Effector CD4-positive, alpha-beta T cell (primary cell): ENCODE measurements at places on chromosomes 7 and 10.

DNA sequence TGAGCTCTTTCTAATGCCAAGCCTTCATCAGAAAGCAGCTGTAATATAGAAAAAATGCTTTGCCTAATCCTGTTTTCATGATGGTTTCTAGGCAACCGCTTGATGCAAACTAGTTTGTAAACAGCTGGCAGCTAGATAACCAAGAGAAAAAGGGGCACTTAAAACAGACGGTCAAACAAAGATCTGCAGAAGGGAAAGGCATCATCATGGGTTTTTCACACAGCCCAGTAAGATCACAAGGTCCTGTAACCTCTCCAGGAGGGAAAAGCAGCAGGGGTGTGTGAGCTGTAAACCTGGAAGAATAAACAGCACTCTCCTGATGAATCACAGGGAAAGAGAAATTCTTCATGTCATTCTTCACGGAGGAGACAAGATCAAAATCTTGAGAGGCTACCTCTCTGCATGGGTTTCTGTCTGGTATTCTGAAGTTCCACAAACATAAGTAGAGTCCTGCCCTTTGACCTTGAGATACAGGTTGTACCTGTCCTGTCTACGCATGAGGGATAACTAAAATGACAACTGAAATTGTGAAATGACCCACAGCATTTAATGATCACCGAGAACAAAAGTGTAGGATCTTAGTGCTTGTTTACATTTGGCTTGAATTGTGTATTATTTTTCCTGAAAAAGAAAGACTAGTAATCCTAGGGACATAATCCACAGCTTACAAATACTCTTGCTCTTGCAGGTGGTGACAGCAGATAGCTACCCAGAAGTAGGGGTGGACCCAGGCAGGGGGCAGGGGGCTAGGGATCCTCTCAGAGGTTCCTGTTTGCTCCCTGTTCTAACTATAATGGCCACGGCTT is 48.0 kb downstream of the CREB3L2 start:
- no peak for DNase-seq

- no peak for DNase-seq
Observed at GRCh38 chr10:131134651-131135050, 176.9 kb downstream of the TCERG1L start.

GRCh38 chr10:91198781-91199180 is 21.7 kb upstream of the PCGF5 start:
- no peak for DNase-seq

DNA sequence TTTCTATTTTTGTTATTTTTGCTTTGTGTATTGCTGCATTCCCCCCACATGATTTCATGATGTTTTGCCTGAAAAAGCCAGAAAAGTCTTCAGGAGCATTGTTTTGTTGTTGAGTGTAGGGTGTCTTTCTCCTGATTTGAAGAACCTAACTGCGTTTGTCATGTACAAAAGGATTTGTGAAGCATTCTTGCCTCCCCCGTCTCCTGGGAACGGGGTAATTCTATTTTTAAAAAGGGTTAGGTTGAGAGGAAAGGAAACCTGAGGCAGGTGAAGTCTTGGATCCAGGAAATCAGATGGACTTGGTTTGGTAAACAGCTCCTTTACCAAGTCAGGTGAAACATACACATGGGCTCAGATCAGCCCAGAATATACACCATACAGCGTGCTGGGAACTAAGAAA is 26.0 kb upstream of the BTBD16 start:
- no peak for DNase-seq

DNA sequence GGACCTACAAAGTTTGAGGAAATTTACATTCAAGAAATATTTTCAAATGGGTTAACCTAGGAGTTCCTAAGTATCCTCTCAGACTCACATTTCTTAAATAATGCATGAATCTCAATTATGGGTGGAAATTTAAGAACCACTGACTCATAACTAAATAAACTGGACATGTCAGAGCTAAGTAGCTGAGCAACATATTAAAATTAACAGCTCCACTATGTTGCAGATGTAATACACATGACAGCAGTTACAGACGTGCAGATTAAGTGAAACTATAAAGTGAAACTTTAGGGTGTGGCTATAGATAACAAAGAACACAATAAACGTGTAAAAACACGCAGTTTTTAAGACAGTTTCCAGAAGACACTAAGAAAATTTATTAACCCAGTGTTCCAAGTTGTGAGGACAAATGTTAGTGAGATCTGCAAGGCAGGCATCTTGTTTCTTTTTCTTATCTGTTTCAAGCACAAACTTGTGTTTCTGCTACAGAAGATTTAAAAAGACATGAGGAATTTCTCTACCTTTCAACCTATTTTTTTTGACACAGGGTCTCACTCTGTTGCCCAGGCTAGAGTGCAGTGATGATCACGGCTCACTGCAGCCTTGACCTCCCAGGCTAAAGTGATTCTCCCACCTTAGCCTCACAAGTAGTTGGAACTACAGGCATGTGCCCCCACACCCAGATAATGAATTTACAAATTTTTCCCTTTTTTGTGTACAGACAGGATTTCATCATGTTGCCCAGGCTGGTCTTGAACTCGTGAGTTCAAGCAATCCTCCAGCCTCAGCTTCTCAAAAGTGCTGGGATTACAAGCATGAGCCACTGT is 25.3 kb downstream of the DNMBP start:
- DNase-seq = no peak

DNA sequence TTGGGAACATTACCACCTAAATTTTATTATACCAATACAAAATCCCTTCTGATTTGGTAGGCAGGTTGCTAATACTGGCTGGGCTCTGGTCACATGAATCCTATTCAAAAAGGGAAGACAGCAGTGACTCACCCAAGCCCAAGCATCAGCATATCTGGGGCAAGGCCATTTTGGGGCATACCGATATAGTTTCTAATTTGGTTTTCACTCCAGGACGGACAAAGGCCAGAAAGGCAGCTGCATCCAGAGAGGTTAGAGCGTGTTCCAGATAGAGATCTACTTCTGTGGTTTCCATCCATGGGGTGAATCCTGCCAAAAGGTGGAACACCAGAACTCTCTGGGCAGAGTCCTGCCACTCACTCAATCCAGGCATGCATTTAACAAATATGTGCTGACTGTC is 335.8 kb downstream of the ELMO1 start:
- no peak for DNase-seq
